LHCN-M2 (cell line): ENCODE measurements at places on chromosomes 13 and 19. TPM values are rescaled to one million over a fixed set of nuclear protein-coding genes. Genes with fewer than 3 reads are reported as not detected.

TEX29 gene
- total RNA-seq = not detected in 2 replicates

MYPOP gene
- total RNA-seq = 3.2 and 3.5 TPM in 2 replicates

CLEC17A gene
- not detected in 2 replicates for total RNA-seq

ZNF541 gene
- total RNA-seq = not detected in 2 replicates

ZNF682 gene
- 1.2 and 4.3 TPM in 2 replicates for total RNA-seq

SOX1 gene
- total RNA-seq = not detected in 2 replicates

NLRP7 gene
- total RNA-seq = not detected in 2 replicates

ZNF534 gene
- total RNA-seq = not detected in 2 replicates

RAB20 gene
- total RNA-seq = 6.2 and 8.1 TPM in 2 replicates

GPR183 gene
- total RNA-seq = 0.11 TPM in 1 of 2 replicates, not detected in the other

LACC1 gene
- total RNA-seq = 5.1 and 6.8 TPM in 2 replicates

ZNF837 gene
- total RNA-seq = 4.6 and 6.0 TPM in 2 replicates

OR7A5 gene
- 0.06 and 0.34 TPM in 2 replicates for total RNA-seq

WBP4 gene
- total RNA-seq = 9.2 and 11.7 TPM in 2 replicates

TIMM29 gene
- 34.7 and 37.1 TPM in 2 replicates for total RNA-seq

KLK8 gene
- total RNA-seq = not detected in 2 replicates

CLASRP gene
- 76.0 and 89.8 TPM in 2 replicates for total RNA-seq
